ENCODE measurements at places on chromosomes 3 and 15. TPM values are rescaled to one million over a fixed set of nuclear protein-coding genes. Genes with fewer than 3 reads are reported as not detected.

- DNase-seq = no peak
Measured at GRCh38 chr3:112653209-112653871, 12.4 kb upstream of the CCDC80 start.

GRCh38 chr3:68123231-68123630 lies 468.8 kb upstream of the SUCLG2 start:
- DNase-seq = no peak

GRCh38 chr15:82656641-82657266 lies 9.6 kb upstream of the CPEB1 start:
- no peak for DNase-seq

DNA sequence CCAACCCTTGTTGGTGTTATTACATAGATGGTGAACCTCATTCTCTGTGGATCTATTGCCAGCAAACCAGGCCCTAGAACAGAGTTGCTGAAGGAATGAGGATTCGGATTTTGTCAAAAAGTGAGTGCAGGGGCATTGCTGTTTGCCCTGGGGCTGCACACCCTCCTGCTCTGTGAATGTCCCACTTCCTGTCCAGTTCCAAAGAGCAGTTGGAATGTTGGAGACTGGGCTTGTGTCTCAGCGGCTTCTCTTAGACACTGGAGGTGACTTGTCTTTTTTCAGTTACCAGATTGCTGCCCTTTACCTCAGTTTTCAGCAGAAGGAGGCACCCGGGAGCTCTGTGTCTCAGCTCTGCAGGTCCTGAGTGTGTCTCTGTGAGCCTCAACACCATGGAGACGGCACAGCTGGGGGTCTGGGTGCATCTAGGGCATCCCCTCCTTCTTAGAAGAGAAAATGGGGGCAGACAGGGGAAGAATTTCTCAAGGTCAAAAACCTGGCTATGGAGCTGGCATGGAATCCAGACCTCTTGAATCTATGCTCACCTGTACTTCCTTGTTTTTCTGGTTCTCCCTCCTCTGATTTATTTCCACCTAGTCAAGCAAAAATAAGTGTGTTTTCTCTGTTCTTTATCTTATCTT lies 46.3 kb downstream of the LIMD1 start:
- DNase-seq = no peak

Gene DAZL
- total RNA-seq = not detected

Gene DUOXA2
- total RNA-seq = 0.32 TPM

Gene MITF
- total RNA-seq = 3.2 TPM

Gene ADAM10
- 143 TPM for total RNA-seq

All from mucosa of descending colon (tissue), 3 donors.